Stimulated activated memory B cell treated with anti-CD40 and anti-IgM and Interleukin-4, amounts not matched to agents 10 μg/mL and 1 μg/mL and 100 μg/mL, for 72 hours (primary cell): ENCODE measurements at places on chromosomes 7 and 10.
A peak's percentile ranks its signal among the peaks of the same experiment; 100 is the strongest.

- ATAC-seq: no peak
Measured at GRCh38 chr10:97053276-97053675, 132.5 kb downstream of the SLIT1 start.

GRCh38 chr10:11631890-11632587, 20.6 kb upstream of the USP6NL start:
- peak; percentile 91 for ATAC-seq

- ATAC-seq: no peak
Measured at GRCh38 chr7:50463035-50463434, 12.9 kb upstream of the FIGNL1 start.

DNA sequence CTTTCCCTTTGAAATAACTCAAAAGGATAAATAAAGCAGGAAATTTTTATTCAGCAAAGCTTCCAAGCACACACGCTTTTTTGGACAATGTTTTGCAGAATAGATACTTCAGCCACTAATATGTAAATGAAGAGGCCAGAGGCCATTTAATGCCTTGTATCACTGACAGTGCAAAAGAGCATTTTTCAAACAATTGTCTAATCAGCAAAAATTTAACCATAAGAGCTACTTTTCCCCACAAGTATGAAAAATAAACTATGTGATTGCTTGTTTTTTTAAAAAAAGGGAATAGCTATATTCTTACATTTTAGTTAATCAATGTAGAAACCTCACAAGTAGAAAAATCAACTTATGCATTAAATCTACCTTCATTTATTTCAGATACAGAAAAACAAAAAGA, 99.7 kb downstream of the COL28A1 start:
- no peak for ATAC-seq

DNA sequence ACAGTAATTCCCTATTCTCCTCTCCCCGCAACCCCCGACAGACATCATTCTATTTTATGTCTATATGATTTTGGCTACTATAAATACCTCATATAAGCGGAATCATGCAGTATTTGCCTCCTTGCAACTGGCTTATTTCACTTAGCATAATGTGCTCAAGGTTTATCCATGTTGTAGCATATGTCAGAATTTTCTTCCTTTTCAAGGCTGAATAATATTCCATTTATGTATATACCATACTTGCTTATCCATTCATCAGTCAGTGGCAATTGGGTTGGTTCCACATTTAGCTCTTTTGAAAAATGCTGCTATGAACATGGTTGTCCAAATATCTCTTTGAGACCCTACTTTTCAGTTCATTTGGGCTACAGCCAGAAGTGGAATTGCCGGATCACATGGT, 106.5 kb downstream of the MAPK8 start:
- no peak for ATAC-seq

DNA sequence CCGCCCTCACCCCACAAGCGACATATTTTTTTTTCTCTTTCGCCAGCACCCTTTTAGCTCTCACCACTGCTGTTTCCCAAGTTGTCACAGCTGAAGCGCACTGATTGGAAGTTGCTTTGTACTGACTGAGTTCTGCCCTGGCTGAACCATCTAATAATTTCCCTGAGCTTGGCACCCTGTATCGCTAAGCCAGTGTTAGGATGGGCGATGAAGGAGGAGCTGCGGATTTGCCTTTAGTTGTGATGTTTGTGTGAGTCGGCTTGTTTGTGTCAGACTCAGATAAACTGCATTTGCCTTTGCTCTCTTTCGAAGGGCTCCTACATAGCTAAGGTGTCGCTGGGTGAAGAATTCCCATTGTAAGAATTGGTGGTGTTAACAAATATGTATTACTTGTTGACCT, 1.3 kb upstream of the ATXN7L1 start:
- ATAC-seq: no peak

DNA sequence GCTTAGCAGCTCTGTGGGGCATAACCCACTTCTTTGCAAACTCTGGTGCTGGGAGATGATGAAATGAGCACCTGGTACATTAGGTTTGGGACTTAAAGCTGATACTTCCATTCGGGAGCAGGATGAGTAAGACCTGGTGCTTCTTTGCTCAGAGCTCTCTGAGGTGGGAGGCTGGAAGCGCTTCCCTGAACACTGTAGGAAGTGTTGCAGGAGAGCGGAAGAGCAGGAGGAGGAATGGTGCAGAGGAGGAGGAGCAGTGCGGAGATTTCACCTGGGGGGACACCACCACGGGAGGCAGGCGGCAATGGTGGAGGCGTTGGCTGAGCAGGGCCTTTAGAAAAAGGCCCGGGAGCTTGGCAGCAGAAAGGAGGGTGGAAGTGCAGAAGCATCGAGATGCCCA, 142.5 kb downstream of the MGMT start:
- no peak for ATAC-seq

DNA sequence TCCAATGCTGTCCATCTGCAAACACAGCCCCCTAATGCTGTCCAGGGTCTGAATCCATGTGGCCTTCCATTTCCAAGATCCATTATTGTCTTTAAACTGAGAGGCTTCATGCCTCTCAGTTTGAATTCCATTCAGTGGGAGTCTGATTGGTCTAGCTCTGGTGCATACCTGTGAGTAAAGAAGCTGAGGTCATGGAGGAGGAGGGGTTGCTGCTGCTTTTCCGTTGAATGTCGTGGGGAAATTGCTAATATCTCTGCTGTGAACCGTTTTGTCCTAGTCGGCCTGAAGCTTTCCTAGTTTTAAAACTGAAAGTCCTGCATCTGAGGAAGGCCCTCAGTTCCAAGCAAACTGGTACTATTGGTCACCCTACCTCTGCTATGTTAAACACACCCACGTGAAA, 17.7 kb downstream of the SH2D4B start:
- ATAC-seq: peak; percentile 34

- ATAC-seq: no peak
Measured at GRCh38 chr10:5563991-5564536, 39.3 kb downstream of the CALML3 start.

DNA sequence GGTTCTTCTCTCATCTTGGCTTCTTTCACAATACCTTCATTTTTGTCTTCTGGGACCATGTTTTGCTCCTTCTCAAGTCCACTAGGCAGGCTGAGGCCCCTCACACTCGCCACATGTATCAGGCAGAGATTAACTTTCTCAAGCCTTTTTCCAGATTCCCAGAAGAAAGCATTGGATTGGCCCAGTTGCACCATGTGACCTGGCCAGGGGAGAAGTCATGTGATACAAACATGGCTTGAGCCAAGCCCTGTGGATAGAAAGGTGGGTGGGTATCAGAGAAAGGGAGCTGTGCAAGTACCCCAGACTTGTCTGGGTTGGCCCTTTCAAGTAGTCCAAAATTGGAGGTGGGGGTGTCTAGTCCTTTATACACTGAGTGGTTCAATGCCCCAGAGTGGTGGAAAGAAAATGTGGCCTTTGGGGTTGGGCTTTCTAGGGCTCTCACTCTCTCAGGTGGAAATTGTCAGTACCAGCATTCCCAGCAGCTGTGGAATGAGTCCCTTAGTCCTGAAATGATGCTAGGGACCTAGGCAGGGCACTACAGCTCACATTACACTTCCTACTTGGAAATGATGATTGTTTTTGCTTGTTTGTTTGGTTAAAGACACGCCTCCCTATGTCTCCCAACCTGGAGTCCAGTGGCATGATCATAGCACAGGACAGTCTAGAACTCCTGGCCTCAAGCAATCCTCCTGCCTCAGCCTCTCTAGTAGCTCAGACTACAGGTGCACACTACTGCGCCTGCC, 36.9 kb upstream of the C10orf67 start:
- ATAC-seq: no peak

DNA sequence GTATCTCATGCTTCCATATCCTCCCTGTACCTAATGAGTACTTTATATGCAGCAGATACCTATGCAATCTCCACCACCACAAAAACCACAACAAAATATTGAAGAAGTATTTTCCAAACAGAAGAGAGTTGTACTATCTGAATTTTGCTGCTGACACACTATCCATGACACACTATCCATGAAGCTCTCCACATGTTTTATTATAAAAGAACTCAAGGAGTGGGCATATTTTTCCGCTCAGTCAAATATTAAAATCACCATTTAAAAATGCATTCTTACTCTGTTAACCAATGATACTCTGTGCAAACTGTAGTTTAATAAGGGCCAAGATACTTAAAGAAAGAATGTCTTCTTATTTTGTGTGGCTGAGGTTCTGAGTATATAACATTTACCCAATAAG, 2.8 kb downstream of the BET1 start:
- ATAC-seq: no peak
